ENCODE measurements at places on chromosomes 6 and 20.

DNA sequence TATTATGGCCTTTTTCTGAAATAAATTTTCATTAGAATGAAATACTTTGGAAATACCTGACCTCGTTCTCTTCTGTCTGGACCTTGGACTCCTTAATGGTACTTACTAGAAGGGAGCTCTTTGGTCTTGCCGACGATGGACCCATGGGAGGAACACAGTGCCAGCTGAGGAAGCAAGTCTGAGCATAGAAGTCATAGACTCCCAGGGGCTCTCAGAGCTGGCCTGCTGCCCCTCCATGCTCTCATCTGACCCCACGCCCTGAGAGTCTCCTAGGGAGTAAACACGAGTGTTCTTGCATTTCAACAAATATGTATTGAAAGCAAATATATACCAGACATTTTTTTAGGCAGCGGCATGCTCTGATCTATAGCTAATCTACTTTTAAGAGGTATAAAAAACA lies 87.8 kb downstream of the PLEKHG1 start:
- DNase-seq = no peak

- no peak for DNase-seq
Observed at GRCh38 chr20:35226126-35226883, at the start of gene MMP24. MMP24 (plus strand) TSS chr20:35226690; CDS start chr20:35226739, 49 bp downstream.

DNA sequence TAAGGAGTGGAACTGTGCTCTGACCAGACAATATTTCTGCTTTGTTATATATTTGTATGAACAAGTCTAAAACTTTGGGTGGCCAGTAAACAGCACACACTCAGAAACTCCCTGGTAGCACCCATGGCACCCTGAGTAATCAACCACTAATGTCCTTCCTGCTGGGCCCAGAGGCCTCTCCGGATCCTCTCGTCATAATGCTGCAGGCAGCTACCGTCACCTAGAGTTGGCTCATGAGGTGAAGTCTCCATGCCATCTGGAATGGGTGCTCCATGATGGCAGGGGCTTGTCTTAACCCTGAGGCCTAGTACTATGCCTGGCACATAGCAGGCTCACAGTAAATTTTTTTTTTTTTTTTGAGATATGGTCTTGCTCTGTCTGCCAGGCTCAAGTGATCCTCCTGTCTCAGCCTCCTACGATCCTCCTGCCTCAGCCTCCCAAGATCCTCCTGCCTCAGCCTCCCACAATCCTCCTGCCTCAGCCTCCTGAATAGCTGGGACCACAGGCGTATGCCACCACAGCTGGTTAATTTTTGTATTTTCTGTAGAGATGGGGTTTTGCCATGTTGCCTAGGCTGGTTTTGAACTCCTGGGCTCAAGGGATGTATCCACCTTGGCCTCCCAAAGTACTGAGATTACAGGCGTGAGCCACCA lies 3.0 kb upstream of the SDCBP2 start:
- no peak for DNase-seq

DNA sequence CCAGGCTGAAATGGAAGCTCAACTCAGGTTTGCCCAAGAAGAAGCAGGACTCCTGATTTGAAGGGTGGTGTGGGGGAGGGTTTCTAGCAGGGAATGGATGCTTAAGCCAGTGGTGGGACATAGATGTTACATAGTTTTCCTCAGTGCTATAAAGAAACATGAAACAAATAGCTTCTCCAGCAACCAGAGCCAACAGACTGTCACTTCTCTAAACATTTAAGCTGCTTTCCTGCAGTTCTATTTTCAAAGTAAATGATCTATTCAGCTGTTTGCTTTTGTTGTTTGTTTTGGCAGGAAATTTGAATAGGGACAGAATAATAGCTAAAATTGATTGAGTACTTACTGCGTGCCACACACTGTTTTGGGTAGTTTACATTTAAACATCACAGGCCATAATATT lies 169.0 kb downstream of the UST start:
- no peak for DNase-seq
